ENCODE measurements at places on chromosomes 1 and 21. TPM values are rescaled to one million over a fixed set of nuclear protein-coding genes. Genes with fewer than 3 reads are reported as not detected.

The TINAGL1 gene
- 13.5 TPM for total RNA-seq

The NCDN gene
- total RNA-seq = 36.4 TPM

The TSPAN1 gene
- total RNA-seq = 0.86 TPM

The PWP2 gene
- 1.8 TPM for total RNA-seq

The DDR2 gene
- 190 TPM for total RNA-seq

The MATN1 gene
- under 0.01 TPM for total RNA-seq

The PLA2G4A gene
- total RNA-seq = 39.7 TPM

The SLC45A1 gene
- 1.9 TPM for total RNA-seq

The FGR gene
- total RNA-seq = not detected

The IVNS1ABP gene
- total RNA-seq = 36.1 TPM

The TMEM200B gene
- 14.2 TPM for total RNA-seq

The LENEP gene
- 0.86 TPM for total RNA-seq

The HSPB7 gene
- total RNA-seq = 3.7 TPM

The CNIH4 gene
- total RNA-seq = 62.8 TPM

The L1TD1 gene
- total RNA-seq = 0.14 TPM

The ADGRB2 gene
- 14.0 TPM for total RNA-seq

The LCE1E gene
- not detected for total RNA-seq

The TMEM269 gene
- total RNA-seq = not detected

The LRRC71 gene
- 0.14 TPM for total RNA-seq

The SIK1 gene
- total RNA-seq = 1.7 TPM
